Mesothelial cell of epicardium (in vitro differentiated cells): ENCODE measurements at places on chromosomes 2 and 18.

DNA sequence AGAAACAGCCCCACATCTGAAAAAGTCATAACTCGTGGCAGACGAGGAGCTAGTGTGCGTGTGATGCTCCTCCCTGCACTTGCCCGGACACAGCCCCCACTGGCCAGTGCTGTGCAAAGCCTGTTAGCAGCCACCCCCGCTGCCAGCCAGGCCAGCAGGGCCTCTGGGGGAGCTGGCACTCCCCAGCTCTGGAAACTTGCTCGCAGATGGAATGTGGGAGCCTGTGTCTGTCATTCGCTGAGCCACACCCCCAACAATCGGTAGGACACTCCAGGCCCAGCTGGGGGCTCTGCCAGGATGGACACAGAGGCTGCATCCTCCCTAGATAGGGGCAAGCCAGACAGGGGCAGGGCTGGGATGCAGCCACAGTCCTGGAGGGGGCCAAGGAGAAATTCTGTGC, 62.4 kb upstream of the ATG16L1 start:
- no peak for DNase-seq

DNA sequence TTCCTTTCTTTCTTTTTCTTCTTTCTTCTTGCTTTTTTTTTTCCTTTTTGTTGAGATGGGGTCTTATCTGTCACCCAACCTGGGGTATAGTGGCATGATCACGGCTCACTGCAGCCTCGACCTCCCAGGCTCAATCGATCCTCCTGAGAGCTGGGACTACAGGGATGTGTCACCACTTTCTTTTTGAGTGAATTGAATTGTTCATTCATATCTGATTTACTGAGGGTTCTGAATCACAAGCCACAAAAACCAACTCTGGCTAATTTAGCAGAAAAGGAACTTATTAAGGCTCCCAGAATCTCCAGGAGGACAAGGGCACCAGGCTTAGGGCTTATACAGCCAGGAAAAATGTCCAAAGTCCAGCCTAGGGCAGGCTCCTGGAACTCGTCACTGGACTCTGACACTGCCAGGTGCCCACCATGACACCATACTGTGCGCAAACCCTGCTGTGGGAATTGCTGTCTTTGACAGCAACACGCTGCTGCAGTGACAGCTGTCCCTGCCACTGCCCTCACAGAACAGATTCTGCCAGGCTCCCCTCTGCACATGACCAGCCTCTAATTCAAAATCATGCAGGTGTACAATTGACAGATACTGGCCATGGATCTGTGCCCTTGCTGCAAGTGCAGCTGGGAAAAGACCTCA, 42.9 kb upstream of the EML6 start:
- DNase-seq: no peak

GRCh38 chr18:39105104-39105503, 1539.5 kb upstream of the CELF4 start:
- no peak for DNase-seq

DNA sequence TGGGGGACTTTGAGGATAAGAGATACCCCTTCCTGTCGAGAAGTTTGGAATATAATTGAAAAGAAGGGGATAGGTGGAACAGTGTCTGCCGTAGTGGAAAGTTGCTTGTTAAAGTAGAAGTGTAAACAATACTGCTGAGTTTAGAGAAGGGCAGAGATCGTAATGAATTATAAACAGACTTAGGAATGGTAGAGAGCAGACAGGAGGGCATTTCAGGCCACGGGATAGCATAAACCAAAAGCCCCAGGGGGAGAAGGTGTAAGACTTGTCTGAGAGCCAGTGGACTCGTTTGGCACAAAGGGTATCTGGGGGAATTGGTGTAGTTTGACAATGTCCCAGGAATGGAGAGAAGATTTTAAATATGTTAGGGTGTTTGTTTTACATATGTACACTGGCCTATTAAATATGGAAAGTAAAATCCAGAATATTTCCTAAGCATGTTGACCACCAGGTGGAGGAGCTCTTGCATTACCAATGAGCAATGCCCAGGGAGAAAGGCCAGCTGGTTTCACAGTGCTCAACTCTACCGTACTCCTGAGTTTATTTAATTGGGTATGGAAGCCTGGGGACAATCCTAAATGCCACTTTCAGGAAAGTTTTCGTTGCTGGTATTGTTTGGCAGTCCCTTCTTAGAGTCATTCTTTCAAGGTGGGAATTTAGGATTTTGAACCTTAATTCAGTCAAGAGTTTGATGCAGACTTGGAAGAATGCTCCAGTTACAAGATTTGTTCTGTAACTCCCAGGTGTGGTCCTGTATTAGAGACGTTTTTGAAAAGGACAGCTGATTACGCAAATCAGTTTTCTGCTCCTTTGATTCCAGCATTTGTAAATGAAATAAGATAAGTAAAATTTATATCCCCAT, 7.5 kb downstream of the COPS8 start:
- no peak for DNase-seq

- DNase-seq: no peak
Measured at GRCh38 chr2:154681741-154682140, 16.8 kb upstream of the KCNJ3 start.

DNA sequence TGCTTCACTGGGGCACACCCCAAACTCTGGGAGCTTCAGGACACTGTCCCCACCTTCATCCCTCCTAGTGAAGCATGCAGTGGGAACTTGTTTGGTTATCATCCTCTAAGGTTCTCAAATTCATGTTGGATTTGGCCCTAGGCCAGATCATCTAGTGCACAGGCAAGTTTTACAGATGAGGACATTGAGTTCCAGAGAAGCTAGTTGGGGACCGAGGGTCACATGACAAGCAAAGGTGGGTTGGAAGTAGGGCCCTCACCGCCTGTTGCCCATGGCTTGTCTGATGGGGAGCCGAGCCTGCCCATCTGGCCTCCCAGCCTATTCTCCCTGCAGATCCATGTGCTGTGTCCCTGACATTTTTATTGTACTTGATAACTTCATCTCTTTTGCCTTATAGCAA, 2.8 kb downstream of the PRKCE start:
- DNase-seq: no peak

DNA sequence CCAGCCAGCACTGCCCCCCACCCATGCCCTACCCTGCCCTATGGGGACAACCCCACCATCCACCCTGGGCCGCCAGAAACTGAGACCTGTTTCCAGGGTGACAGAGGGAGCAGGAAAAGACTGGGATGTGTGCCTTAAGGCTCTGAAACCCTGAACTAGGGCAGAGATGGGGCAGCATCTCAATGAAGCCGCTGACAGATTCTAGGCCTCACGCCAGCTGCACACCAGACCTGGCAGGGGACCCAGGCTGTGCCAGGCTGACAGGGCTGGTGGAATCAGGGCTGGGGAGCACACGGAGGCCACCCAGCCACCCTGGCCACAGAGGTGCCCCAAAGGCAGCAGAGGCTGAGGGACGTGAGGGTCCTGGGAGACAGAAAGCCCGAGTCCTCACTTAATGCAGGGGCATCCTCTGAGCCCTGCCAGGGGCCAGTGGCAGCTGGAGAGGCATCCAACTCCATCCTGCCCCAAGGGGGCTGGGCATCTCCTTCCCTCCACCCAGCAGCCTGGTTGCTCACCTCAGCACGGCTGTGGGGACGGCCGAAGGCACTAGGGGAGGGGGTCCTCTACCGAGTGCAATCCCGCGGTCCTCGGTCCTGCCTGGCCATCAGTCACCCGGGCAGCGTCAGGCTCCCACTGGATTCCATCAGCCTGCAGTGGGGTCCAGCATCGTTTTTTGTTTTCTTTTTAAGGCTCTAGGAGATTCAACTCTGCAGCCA, 169.2 kb downstream of the ZFP36L2 start:
- DNase-seq: no peak

DNA sequence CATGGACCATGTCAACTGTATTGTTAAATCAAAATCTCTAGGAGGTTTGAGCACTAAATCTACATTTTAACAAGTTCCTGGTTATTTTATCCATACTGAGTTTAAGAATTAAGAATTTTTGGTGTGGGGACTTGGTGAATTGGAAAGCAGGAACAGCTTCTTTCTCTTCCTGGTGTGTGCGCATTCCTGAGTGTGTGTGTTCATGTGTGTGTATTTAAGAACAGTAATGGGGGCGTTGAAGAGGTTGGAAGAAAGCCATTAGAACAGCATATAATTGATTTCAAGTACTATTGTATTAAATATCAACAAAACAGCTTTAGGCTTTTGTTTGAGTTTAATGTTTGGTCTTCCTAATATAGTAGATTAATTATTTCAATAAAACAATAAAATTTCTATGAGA, 801.3 kb upstream of the ID2 start:
- no peak for DNase-seq

- DNase-seq: no peak
Measured at GRCh38 chr2:120859814-120860578, 124.3 kb downstream of the GLI2 start.

- peak; percentile 34 for DNase-seq
Measured at GRCh38 chr2:10039658-10040410, 3.5 kb upstream of the KLF11 start.

GRCh38 chr2:218168016-218168415, 1.3 kb upstream of the CXCR1 start:
- DNase-seq: no peak

DNA sequence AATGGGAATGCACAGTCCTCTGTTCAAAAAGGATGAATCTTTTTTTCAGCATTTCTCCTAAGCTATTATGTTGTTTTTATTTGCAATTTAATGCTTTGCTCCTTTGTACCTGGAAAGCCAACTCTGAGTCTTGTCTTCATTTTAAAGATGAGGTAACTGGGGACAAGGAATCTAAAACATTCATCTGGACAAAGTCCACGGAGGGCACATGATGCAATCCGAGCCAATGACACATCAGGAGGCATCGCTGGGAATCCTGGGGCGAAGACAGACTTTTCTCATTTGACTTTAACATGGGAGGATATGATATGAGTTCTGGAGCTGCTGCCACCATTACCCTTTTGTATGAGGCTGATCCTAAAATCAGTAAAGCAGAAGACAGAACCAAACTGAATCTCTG, 116.5 kb upstream of the REG3G start:
- DNase-seq: no peak

- no peak for DNase-seq
Measured at GRCh38 chr2:16386031-16386430, 279.6 kb downstream of the CYRIA start.
